ENCODE measurements at places on chromosomes 1 and 21.

DNA sequence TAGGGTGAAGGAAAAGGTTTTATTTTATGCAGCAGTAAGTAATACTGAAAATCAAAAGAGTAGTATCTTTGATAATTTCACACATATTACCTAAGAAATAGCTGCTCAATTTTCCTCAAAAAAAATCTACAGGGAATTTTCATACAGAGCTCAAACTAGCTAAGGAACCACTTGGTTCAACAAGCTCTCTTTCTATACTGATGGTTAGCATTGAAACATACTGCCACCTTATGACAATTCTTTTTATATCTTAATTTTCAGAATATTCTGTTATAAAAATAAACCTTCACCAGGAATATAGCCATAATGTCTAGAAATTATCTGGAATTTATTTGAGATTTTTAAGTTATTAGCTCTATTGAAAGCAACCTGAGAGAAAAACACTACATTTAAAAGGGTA lies 142.1 kb downstream of the DPYD start:
- DNase-seq, result no peak

DNA sequence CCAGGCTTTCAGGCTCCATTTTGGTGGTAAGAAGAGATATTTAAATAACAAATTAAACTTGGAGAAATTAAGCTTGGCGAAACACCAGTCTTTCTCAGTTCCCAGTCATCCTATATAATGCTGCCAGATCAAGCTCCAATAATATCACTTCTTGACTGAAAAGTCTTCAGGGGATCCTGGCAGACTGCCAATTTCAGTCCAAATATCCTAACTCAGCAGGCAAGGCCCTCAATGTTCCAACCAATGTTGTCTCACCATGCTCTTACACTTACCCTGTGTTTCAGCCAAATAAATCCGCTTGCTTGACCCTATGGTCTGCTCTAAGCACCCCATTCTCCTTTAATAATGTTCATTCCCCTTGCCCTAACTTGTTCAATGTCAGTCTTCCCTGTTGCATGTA lies 39.9 kb upstream of the BCL10 start:
- DNase-seq, result no peak

- DNase-seq, result no peak
Observed at GRCh38 chr1:58926152-58926551, 142.3 kb upstream of the JUN start.

DNA sequence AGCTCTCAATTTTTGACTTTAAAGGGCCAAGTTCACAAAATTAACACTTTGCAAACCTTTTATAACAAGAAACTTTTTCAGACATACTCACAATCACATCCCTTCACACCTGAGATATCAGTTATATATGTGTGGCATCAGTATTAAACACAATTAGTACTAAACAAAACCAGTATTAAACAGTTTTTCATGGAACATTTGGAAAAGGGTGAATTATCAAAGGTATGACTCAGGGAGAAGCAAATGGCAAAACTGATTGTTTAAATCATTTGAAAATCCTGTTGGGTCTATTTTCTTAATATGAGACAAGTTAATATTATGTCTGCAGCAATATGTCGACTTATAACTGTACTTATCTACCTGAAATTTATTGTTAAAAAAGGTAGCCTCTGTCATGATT lies 587.3 kb downstream of the NEGR1 start:
- no peak for DNase-seq

- no peak for DNase-seq
Observed at GRCh38 chr1:70635868-70636267, 224.8 kb downstream of the CTH start.

DNA sequence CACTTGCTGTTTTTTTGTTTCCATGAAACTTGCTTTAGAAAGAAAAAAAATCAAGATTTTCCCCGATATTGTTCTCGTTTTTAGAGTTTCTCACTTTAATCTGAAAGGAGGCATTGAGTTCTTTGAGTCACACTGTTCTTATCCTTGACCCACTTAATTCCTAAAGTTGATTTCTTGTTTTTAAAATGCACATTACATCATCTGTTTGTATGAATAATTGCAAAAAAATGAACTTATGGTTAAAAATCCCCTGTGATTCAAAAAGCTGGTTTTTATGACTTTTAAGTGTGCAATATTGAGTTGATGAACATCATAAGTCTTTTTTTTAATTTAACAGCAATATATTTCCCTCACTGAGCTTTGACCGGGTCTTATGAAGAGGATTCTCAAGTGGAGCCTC lies 131.6 kb downstream of the SNX7 start:
- no peak for DNase-seq

GRCh38 chr1:162136760-162137159 lies 67.3 kb downstream of the NOS1AP start:
- no peak for DNase-seq

DNA sequence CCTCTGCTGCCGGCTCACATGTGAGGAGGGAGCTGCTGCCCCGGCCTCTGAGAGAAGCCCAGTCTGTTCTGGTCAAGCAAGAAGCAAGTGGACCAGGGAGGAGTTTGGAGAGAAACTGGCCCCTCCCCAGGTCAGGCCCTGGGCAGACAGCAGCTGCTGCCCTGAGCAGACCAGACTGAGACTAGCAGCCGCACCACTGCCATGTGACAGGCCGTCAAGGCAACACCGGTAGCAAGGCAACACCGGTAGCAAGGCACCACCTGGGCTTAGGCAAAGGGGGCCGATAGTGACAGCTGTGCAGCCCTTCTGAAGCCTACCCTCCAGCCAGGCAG lies 50.3 kb downstream of the ARHGEF16 start:
- no peak for DNase-seq

GRCh38 chr1:231734417-231734816 lies 107.8 kb downstream of the DISC1 start:
- no peak for DNase-seq

DNA sequence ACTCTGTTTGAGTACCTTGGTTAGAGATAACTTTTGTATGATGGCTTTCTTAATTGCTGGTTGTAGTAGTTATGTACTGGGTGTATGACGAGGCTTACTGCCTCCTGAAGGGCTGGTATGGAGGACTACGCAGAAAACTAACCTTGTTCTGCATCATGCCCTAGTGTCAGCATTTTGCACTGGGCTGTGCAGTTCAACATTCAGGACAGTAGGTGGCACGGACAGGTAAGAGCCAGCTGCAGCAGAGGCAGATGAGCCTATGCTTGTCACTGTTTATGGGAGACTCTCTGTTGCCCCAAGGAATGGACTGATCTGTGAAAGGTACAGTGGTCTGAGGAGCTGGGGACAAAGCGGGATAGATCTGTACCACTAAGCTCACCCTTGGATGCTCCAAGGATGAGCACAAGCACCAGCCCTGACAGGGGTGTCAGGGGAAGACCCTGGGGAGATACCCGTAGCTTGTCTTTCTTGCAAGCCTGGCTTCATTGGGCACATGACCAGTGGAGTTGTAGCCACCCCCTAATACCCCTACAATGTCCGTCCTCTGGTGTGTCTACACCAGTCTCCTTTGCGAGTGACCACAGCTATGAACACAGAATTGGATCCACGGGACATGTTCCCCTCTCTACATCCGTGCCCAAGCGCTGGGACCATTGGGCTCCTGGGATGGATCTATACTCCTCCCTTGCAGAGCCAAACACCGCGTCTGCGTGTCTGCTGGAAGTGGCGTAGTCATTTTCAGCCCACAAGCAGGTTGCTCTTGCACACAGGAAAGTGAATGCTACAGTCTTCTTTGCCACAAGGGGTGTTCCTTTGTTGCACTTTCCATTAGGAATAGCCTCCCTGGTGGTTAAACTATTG lies 51.1 kb upstream of the CFHR3 start:
- DNase-seq, result no peak

DNA sequence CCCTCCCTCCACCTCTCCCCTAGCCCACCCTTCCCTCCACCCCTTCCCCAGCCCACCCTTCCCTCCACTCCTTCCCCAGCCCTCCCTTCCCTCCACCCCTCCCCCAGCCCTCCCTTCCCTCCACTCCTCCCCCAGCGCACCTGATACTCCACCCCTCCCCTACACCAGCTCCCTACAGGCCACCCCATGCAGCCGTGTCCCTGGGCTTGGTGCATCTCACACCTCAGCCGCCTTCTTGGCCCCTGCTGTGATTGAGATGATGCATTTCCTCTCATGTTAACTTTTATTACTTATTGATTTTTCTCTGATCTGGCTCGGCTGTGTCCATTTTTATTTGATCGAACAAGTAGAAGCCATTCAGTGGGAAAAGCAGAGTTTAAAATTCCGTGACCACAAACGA lies 243.8 kb downstream of the MATN1 start:
- no peak for DNase-seq

DNA sequence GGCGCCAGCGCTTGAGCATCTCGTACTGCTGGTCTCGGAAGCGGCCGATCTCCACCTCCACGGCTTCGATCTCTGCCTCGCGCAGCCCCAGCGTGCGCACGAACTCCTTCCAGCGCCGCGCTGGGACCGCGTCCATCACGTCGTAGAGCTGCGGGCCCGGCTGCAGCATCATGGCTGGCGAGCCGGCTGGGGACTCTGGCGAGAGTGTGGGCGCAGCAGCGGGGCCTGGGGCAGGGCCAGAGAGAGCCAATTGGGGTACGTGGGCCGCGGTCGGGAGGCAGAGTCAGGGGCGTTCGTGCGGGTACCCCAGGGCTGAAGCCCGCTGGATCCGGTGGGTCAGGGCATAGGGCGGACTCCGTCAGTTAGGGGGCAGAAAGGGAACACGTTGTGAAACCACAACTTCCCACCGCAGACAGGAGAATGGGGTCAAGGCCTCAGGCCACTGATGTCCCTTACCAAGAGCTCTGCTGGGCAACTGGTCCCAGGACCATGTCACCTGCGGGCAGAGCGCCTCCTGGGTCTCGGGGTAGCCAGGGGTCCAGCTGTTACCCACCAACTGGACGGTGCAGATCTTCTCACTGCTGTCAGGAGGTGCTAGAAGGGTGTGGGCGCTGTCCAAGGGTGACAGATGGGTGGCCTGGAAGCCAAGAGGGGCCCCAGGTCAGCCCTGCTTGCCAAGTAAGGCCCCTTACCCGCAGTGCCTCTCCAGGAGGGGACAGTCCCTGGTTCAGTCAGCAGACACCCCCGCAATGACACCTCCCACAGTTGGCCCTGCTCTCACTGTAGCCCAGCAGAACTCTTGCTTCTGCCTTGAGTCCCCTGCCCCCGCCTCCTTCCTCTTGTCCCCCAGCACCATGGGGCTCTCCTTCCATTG lies 4.2 kb downstream of the TNFRSF25 start:
- no peak for DNase-seq

DNA sequence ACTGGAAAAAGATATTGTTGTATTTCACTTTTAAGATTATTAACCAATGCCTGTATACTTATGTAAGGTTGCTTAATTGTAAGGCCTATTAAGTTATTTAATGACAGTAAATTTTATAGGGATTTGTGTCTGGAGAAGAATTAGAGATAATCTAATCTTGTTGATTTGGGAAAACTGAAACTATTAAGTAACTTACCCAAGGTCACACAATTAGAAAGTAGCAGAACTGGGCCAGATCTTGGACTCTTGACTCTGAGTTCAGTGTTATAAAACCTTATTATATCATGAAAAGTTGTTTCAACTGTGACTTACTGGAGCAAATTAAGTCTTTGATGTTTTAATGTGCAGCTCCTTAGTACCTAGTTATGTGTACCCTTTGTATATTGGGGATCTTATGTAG lies 38.5 kb downstream of the CAMTA1 start:
- no peak for DNase-seq

DNA sequence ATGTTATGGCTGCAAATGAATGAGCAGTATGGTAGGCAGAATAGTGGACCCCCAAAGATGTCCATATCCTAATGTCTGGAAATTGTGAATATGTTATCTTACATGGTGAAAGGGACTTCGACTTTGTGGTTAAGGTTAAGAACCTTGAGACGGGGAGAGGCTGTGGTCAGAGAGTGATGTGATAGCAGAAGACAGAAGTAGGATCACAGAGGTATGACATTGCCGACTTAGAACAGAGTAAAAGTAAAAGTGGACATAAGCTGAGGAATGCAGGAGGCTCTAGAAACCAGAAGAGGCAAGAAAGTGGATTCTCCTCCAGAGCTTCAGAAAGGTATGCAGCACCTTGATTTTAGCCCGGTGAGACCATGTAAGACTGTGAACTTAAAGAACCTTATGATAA lies 74.6 kb downstream of the CTH start:
- DNase-seq, result no peak

DNA sequence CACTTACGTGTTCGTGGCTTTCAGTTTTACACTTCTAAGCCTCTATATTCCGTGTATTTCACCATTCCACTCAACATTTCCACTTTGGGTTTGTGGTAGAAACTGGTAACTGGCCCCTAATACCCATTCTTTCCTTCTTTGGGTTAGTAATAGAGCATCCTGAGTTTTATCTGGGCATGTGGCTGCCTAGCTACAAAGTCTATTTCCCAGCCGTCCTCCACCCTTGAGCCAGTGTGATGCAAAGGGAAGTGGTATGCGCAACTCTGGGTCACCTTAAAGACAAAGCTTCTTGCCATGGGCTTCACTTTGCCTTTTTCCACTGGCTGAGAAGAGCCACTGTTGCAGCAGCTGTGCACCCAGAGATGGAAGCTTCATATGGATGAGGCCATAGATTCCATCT lies 73.9 kb downstream of the LAMC2 start:
- DNase-seq, result no peak

- DNase-seq, result no peak
Observed at GRCh38 chr1:185232874-185233273, 75.9 kb downstream of the SWT1 start.

Measured in GOT3 (cell line).